H9 (cell line): ENCODE measurements at places on chromosomes 2 and 18. TPM values are rescaled to one million over a fixed set of nuclear protein-coding genes. Genes with fewer than 3 reads are reported as not detected.

SAG gene
- not detected in 2 replicates for total RNA-seq

RNF125 gene
- 8.3 and 9.4 TPM in 2 replicates for total RNA-seq

GCFC2 gene
- 17.1 and 18.3 TPM in 2 replicates for total RNA-seq

DNA sequence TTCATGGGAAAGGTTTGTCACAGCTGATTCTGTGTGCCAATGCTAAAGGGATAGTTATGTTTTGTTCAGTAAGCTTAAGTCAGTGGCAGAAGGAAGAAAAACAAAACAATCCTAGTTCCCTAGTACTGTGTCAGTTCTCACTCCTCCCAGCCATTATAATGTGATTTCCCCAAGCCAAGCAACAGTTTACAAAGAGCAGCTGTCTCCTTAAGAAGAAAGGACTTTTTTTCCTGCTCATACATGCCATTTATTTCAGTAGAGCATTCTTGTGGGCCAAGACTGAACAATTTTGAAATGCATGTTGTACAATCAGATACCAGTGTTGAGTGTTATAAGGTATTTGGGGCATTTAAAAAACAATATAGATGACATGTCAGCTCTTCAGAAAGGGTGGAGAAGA, 52.1 kb downstream of the NEMP2 start:
- H3K27ac ChIP-seq = no peak overlapping the region
- H3K4me3 ChIP-seq = no peak overlapping the region
- H3K36me3 ChIP-seq = no peaks in the 10 kb centered on the region
- no peaks in the 10 kb centered on the region for H3K4me1 ChIP-seq

GRCh38 chr18:46679846-46680598, 23.0 kb upstream of the LOXHD1 start:
- no peak for DNase-seq
- no peak overlapping the region for H3K27ac ChIP-seq
- no peaks in the 10 kb centered on the region for H3K4me1 ChIP-seq

DNA sequence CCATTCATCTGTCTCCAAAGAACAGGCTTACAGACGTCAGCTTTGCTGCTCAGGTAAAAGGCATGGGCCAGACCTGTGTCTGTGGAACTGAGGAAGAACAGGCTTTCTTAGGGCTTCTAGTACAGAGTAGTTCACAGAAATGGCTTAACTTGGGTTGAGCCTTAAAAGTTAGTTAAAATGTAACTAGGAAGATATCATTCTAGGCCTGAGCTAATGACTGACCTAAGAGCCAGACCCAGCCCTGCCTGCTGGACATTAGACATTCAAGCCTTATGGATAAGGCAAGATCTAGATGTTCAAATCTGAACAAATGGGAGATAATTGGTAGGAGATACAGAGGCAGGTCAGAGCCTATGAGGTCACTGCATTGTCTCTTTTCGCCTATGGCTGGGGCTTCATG, 73.9 kb upstream of the SLC14A2 start:
- H3K4me3 ChIP-seq = no peak overlapping the region
- no peak overlapping the region for H3K27ac ChIP-seq
- DNase-seq = no peak
- peaks cover 4% of the 10 kb centered on the region; the same call in 1 of the 2 replicates for H3K36me3 ChIP-seq
- no peaks in the 10 kb centered on the region for H3K27me3 ChIP-seq

DNA sequence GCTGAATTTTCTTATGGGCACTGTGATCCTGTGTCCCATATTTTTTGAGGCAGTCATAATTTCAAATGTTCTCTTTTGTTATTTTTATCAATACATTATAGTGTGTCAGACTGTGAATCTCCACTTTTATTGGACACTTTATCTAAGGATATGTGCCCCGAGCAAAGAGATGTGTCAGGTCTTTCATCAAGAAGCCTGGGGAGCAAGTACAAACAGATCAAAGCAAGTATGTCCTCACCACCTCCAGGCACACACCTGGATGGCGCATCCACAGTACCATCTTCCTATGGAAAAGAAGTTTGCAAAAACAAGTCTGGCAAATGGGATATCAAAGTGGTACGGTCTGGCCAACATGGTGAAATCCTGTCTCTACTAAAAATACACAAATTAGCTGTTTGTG, 81.0 kb upstream of the ZNF236 start:
- no peaks in the 10 kb centered on the region for H3K27me3 ChIP-seq
- no peak overlapping the region for H3K27ac ChIP-seq
- peaks cover 10% of the 10 kb centered on the region for H3K36me3 ChIP-seq
- no peak for DNase-seq

GRCh38 chr2:221570321-221570935, 1.7 kb downstream of the EPHA4 start:
- no peak overlapping the region for H3K27ac ChIP-seq
- H3K36me3 ChIP-seq = peaks cover 11% of the 10 kb centered on the region
- H3K27me3 ChIP-seq = peaks cover 8% of the 10 kb centered on the region; the same call in 1 of the 2 replicates
- DNase-seq = peak; percentile 59
- H3K4me3 ChIP-seq = peak overlapping the region; percentile 82
- H3K4me1 ChIP-seq = peaks cover 4% of the 10 kb centered on the region; the same call in 1 of the 2 replicates

DNA sequence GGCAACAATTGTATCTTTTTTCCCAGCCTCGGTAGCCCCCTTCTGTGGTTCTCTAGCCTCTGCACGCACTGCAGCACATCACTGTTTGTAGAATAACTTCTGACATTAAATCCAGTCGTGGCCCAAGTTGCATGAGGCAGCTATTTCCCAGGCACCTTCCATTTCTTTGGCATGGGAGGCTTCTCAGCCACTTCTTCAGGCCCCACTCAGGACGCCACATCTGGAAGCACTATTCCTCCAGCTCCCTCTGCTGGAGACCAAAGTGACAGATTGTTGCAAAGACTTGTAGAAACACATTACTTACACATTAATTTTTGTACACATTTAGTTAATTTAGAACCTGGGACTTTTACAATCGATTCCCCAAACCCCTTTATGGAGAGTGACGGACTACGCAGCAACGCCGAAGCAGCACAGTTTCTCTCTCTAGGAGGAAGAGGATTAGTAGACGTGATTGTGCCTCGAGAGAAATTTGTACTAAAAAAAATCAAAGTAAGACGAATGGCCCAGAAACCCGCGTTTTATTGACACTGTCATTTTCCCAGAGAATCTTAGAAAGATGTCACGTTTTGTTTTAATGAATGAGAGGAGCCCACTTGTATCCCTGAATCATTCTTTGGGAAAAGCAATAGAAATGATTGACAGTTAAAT, 57.8 kb upstream of the RGPD5 start:
- no peaks in the 10 kb centered on the region for H3K36me3 ChIP-seq
- H3K27me3 ChIP-seq = no peaks in the 10 kb centered on the region
- H3K4me3 ChIP-seq = no peak overlapping the region
- no peaks in the 10 kb centered on the region for H3K4me1 ChIP-seq

- no peak for DNase-seq
- H3K27ac ChIP-seq = no peak overlapping the region
- H3K4me1 ChIP-seq = no peaks in the 10 kb centered on the region
- H3K4me3 ChIP-seq = no peak overlapping the region
- no peaks in the 10 kb centered on the region for H3K27me3 ChIP-seq
Observed at GRCh38 chr18:45026162-45026561, 345.5 kb downstream of the SETBP1 start.
